ENCODE measurements at places on chromosomes 5 and 9. TPM values are rescaled to one million over a fixed set of nuclear protein-coding genes. Genes with fewer than 3 reads are reported as not detected.

GRCh38 chr5:40502736-40503135 is 177.0 kb upstream of the PTGER4 start:
- DNase-seq: no peak

DNA sequence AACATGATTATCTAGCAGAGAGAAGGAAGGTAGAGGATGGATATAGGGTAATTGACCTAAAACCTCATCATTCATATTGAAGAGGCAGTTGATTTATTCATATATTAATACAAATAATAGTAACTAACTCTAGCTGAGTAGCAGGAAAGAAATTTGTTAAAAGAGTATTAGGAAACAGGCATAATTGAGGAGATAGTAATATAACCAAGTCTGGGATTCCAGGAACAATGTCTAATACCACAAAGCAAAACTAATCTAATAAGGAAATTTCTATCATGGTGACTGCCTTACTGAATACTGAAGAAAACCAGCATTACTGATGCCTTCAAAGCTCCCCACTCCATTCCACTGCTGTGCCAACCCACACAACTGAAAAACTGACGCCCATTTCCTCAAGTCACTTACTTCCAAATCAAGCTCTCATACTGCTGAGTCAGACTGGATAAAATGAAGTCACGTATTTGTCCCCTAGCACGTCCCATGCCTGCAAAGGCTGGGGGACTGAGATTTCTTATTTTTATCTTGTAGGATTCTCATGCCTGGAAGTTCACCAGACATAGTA is 153.9 kb downstream of the SMC2 start:
- no peak for DNase-seq

DNA sequence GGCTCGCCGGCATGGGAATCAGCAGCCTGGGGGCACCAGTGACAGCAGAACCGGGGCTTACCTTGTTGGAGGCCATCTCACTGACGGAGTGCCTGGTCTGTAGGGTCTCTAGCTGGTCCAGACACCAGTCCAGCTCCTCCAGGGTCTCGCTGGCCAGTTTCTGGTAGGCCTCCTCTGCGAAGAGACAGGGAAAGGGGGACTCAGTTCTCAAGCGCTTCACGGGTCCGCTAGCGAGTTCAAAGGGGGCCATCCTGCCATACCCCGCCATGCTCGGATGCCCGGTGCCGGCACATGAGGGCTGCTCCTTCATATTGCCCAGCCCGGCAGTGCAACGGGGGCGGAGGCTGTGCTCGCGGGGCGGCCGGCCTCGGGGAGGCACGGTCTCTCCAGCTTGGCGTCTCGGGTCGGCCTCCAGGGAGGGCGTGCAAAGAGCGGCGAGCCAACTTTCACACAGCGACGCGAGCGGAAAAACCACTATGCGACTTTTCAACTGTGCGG is 456.0 kb downstream of the RAB3C start:
- DNase-seq: no peak

DNA sequence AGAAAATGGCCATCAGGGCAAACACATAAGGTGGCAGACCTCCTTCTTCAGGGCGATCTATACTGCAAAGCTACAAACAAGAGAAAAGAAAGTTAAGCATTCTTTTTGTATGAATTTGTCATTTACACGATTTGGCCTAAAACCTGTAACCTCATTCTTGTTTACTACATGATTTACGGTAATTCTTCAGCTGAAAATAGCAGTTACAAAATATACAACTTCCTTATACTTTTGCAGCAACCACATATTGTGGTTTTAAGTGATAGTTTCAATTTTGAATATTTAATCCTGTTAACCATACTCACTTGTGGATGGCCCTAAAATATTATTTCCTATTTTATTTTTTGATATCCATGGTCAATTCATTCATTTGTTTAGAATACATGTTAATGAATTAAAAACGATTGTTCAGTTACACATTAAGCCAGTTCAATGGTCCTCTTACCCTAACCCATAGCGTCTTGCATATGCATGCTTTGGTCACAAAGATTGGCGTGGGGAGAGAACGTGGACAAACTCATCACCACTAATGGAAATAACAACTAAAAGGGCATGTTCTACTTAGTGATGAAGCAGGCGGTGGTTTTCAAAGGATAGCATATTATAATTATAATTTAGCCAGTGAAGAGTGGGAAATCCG is 16.6 kb downstream of the TUT7 start:
- DNase-seq: no peak

MAP1B gene
- 24.0 TPM for polyA plus RNA-seq

All from left lung (tissue), 14 donors.